Fibroblast of lung (primary cell): ENCODE measurements at places on chromosomes 7 and 10. TPM values are rescaled to one million over a fixed set of nuclear protein-coding genes. Genes with fewer than 3 reads are reported as not detected.

- DNase-seq = no peak
Observed at GRCh38 chr7:158606671-158607424, 19.2 kb upstream of the PTPRN2 start.

C10orf62 gene
- not detected in 2 replicates for total RNA-seq

LIPF gene
- not detected in 2 replicates for total RNA-seq

- DNase-seq = peak; percentile 48
Observed at GRCh38 chr10:3935933-3936359, 150.9 kb upstream of the KLF6 start.

DNA sequence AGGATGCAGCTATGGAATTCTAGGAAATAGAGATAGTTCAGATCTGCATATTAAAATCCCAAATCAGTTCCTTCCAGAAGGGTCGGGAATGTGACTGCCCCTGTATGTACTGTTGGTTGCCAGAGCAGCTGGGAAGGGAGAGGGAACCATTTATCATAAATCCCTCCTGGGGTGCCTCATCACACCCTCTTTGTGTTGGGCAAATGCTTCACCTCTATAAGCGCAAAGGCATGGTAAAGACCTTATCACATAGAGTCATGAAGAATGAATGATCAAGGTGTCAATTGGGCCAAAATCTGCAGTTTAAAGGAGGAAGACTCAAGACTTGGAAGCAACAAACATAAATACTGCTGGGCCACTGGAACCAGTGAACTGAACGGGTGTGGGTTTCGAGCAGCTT, 65.0 kb downstream of the FRMD4A start:
- DNase-seq = no peak

- DNase-seq = no peak
Observed at GRCh38 chr7:47327346-47327697, 254.6 kb downstream of the TNS3 start.

DNA sequence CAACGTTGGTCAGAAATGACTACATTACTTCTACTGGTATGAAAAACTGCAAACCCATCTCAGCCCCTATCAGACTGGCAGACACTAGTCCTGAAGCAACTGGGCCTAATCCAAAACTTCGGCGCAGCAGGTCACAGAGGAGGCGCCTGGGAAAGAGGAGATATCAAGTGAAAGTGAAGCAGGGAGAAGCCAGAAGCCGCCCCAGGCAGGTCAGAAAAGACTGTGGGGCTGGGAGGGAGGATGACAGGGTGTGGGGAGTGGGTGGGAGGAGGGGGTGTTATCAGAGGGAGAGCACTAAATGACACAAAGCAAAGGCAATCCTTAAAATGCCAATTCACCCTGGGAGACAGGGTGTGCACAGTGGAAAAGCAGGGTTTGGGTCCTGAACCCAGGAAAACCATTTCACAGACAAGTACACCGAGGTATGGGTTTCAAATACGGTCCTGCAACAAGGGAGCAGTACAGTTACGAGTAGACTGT, 731 bp downstream of the CHCHD3 start:
- no peak for DNase-seq

DNA sequence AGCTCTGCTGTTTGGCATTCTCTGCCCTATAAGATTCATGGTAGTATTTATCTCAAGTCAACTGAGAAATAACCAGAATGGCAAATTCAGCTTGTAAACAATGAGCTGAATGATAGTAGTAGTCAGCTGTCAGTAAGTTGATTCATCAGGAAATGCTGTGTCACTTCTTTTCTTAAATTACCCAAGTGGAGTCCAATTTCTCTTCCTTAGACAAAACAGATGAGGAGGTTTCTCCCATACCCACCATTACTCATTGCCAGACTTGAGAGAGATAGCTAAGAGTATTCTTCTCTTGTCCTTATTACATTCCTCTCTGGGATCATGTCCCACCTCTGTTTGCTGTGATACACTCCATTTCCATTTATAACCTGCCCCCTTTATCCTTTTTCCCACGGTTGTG, 159.8 kb upstream of the STEAP1 start:
- no peak for DNase-seq

AKR1B15 gene
- total RNA-seq = not detected in 2 replicates

DNA sequence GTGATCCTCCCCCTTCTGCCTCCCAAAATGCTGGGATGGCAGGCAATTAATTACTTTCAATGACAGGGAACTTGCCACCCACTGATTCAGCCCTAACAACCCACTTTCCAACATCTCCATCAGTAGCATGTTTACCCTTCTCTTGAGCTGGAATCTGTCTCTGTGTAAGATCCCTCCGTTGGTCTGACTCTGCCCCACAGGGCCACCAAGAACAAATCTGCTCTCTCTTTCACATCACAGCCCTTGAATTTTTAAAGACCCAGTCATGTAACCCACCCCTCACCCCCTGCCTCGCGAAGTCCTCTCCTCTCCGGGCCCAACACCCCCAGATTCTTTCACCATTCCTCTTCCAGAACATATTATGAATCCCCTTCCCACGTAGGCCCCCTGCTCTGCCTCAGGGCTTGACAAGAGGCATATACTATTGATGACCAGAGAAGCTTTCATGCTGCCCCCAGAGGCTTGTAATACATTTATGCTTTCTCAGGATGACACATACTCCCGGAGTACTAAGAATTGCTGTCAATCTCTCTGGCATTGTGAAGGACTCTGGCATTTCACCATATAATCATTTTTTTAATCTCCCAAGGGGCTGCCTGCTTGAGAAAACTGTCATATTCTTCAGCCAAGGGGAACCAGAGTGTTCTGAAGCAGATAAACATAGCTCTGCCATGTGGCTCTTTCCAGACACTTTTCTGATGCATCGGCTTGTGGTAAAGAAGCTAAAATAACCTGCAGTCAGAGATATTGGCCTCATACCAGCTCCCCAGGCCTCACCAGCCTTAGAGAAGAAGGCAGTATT, 179.2 kb upstream of the AUTS2 start:
- DNase-seq = peak; percentile 51

- DNase-seq = peak; percentile 44
Observed at GRCh38 chr7:74542558-74543117, 88.9 kb downstream of the GTF2IRD1 start.

GRCh38 chr7:24304494-24305095, 20.6 kb downstream of the NPY start:
- no peak for DNase-seq

LOXL4 gene
- 52.6 and 73.0 TPM in 2 replicates for total RNA-seq

GRCh38 chr7:17948526-17949238, 8.4 kb upstream of the SNX13 start:
- peak; percentile 67 for DNase-seq
